ENCODE measurements at places on chromosomes 11 and 22. TPM values are rescaled to one million over a fixed set of nuclear protein-coding genes. Genes with fewer than 3 reads are reported as not detected.

Gene LIF
- polyA plus RNA-seq = 203 TPM

Gene TRIM48
- polyA plus RNA-seq = not detected

Gene ELFN2
- 5.0 TPM for polyA plus RNA-seq

Gene XRRA1
- 5.4 TPM for polyA plus RNA-seq

Gene MPZL3
- 0.14 TPM for polyA plus RNA-seq

Gene ARCN1
- 212 TPM for polyA plus RNA-seq

Gene C11orf16
- polyA plus RNA-seq = not detected

Gene ANKK1
- not detected for polyA plus RNA-seq

Gene SLC25A45
- 1.3 TPM for polyA plus RNA-seq

Gene IMMP1L
- polyA plus RNA-seq = 23.7 TPM

Gene DEPDC7
- 7.4 TPM for polyA plus RNA-seq

Gene TRAF6
- polyA plus RNA-seq = 5.6 TPM

Gene BRSK2
- 0.55 TPM for polyA plus RNA-seq

Gene SLC22A12
- not detected for polyA plus RNA-seq

Gene APOA5
- not detected for polyA plus RNA-seq

Gene TRIM6
- polyA plus RNA-seq = 3.7 TPM

Gene OR51T1
- not detected for polyA plus RNA-seq

Gene SMC1B
- polyA plus RNA-seq = not detected

Gene SUSD2
- polyA plus RNA-seq = 1.6 TPM

Gene IFITM10
- polyA plus RNA-seq = 0.59 TPM

Gene NRIP3
- polyA plus RNA-seq = 11.5 TPM

Gene PYGM
- polyA plus RNA-seq = 0.46 TPM

Gene CDKN1C
- polyA plus RNA-seq = 3.0 TPM

Gene KCNQ1
- polyA plus RNA-seq = not detected

Gene KDM4D
- polyA plus RNA-seq = 1.1 TPM

Gene WNT11
- 0.10 TPM for polyA plus RNA-seq

Gene PKP3
- polyA plus RNA-seq = 2.6 TPM

Gene C11orf87
- 0.26 TPM for polyA plus RNA-seq

Gene RAPSN
- 0.03 TPM for polyA plus RNA-seq

Gene MRPL48
- 29.4 TPM for polyA plus RNA-seq

Gene CTSW
- 0.07 TPM for polyA plus RNA-seq

Gene TMEM132A
- polyA plus RNA-seq = 64.2 TPM

Gene FOLR3
- polyA plus RNA-seq = 0.27 TPM

Gene MS4A4A
- polyA plus RNA-seq = not detected

Gene EWSR1
- polyA plus RNA-seq = 267 TPM

Gene RANGAP1
- polyA plus RNA-seq = 148 TPM

Gene DLG2
- polyA plus RNA-seq = 0.31 TPM

Gene OR8G1
- not detected for polyA plus RNA-seq

Gene CCDC34
- polyA plus RNA-seq = 4.0 TPM

Gene CDHR5
- polyA plus RNA-seq = not detected

Gene POU2AF1
- not detected for polyA plus RNA-seq

Gene GGT1
- polyA plus RNA-seq = 8.1 TPM

Gene WNT7B
- 0.16 TPM for polyA plus RNA-seq

Gene BAIAP2L2
- polyA plus RNA-seq = 0.67 TPM

Gene MMP27
- polyA plus RNA-seq = not detected

Gene ZNF280B
- 0.76 TPM for polyA plus RNA-seq

Gene MMP12
- not detected for polyA plus RNA-seq

Gene CCDC157
- 2.2 TPM for polyA plus RNA-seq

Gene TPST2
- polyA plus RNA-seq = 81.1 TPM

Gene CLNS1A
- 97.0 TPM for polyA plus RNA-seq

Gene ABCC8
- not detected for polyA plus RNA-seq
